ENCODE measurements at places on chromosomes 2 and 18.

GRCh38 chr2:136111711-136112110, 6.2 kb downstream of the CXCR4 start:
- DNase-seq: no peak

GRCh38 chr2:25543939-25544338, 129.4 kb downstream of the DTNB start:
- DNase-seq: no peak

GRCh38 chr2:54287532-54287931, 31.5 kb upstream of the TSPYL6 start:
- no peak for DNase-seq

DNA sequence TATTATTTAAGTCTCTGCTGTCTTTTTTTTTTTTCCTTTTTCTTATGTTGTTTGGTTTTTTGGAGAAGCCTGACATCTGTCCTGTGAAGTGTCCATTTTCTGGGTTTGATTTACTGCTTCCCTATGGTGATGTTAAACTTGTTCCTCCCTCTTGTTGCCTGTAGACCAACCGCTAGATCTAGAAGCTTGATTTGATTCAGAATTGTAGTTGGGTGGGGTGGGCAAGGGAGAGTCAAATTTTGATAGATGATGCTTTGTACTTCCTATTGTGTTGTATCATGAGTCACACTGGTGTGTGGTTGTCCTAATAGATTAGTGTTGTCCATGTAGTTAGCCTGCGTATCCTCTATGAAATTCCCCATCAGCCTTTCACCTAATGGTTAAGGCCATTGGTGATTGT, 35.4 kb downstream of the CAB39 start:
- DNase-seq: no peak

DNA sequence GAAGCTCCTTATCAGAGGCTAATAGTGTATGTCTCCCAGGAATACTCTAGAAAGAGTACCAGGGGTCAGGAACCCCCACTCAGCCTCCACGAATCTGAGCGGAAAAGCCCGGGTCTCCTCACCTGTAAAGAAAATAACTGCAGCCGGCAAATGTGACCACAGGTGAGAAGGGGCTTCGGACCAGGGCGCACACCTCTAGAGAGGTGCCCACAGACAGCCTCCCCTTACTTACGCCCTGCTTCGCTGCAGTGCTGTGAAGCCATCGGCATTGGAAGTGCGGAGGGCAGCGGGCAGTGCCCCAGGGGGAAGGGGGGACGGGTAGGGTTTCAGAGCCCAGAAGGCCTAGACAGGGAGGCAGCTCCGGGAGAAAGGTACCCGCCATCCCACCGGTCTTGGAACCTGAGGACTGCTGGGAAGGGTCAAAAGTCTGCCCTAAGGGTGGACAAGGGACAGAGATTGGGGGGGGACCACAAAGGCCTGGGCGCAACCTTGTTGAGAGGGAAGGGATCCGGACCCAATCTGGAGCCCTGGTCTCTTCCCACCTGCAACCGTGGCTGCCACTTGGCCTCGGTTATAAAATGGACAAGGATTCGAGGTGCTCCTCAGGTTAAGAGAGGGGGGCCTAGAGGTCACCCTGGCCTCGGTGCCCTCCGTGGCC, 642 bp upstream of the STEAP3 start:
- DNase-seq: no peak

All from RPMI8226 (cell line).